ENCODE measurements at places on chromosomes 16 and 17.
A peak's percentile ranks its signal among the peaks of the same experiment; 100 is the strongest.

- peak; percentile 54 for DNase-seq
Observed at GRCh38 chr17:59366040-59366757, 34.7 kb downstream of the YPEL2 start.

- no peak for DNase-seq
Observed at GRCh38 chr17:70286391-70286790, 117.1 kb downstream of the KCNJ2 start.

DNA sequence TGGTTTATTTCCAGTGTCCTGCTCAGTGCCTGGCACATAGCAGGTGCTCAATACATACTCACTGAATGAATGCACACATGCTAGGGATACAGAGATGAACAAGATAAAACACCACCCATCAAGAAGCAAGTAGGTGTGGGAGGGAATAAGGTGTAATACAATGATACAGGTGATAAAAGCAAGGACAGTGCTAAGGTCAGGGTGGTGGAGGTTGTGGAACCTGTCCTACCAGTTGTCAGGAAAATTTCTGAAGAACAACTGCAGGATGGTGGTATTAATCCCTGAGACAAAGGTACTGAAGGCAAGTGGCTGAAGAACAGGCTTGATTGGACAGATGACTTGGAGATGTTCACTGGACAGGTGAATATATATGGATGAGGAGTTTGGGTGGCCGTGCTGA, 1.8 kb downstream of the KNOP1 start:
- DNase-seq = no peak

DNA sequence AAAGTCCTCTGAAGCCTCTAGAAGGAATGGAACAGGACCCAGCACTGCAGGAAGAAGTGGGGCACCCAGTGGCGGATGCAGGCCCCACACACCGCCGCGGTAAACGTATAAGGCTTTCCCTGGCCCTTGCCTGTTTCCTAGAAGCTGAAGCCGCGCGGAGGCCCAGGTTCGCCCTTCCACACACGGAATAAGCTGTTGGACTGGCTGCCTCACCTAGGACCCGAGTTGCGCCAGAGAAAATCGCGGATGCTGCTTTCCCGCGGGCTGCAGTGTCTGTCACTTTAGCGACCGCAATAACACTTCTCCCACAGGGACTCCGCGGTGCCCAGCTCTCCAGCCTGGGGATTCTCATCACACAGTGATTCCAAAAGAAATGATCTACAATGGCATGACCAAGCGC, 1736.9 kb downstream of the TP53TG3F start:
- no peak for DNase-seq

DNA sequence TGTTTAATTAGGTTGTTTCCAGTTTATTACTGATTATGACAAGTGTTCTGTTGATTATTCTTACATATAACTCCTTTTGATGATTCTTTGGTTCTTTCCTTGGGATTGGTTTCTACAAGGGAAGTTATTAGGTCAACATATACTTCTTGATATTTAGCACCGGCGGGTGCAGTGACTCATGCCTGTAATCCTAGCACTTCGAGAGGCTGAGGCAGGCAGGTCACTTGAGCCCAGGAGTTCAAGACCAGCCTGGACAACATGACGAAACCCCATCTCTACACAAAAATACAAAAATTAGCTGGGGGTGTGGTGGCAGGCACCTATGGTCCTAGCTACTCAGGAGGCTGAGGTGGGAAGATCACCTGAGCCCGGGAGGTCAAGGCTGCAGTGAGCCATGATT, 120.2 kb upstream of the HAS3 start:
- DNase-seq = no peak

GRCh38 chr17:28874750-28875149, 19.9 kb downstream of the ERAL1 start:
- DNase-seq = no peak

GRCh38 chr17:29294580-29294900, 592 bp upstream of the NUFIP2 start:
- DNase-seq = peak; percentile 45

- DNase-seq = no peak
Observed at GRCh38 chr17:78375401-78376151, 2.9 kb upstream of the PGS1 start.

DNA sequence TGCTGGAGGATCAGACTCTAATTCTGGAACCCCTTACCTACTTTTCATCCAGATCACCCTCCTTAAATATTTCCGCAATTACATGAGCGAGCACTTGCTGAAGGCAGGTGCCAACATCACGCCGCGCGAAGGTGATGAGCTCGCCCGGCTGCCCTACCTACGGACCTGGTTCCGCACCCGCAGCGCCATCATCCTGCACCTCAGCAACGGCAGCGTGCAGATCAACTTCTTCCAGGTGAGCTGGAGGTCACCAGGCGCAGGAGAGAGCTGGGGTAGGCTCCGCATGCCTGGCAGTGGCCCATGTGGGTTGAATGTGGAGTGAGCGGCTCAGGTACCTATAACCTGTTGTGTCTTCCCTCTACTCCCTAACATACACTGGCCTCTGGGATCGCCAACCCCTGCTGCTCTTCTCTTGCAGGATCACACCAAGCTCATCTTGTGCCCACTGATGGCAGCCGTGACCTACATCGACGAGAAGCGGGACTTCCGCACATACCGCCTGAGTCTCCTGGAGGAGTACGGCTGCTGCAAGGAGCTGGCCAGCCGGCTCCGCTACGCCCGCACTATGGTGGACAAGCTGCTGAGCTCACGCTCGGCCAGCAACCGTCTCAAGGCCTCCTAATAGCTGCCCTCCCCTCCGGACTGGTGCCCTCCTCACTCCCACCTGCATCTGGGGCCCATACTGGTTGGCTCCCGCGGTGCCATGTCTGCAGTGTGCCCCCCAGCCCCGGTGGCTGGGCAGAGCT, 10.9 kb downstream of the PLK1 start:
- DNase-seq = no peak

DNA sequence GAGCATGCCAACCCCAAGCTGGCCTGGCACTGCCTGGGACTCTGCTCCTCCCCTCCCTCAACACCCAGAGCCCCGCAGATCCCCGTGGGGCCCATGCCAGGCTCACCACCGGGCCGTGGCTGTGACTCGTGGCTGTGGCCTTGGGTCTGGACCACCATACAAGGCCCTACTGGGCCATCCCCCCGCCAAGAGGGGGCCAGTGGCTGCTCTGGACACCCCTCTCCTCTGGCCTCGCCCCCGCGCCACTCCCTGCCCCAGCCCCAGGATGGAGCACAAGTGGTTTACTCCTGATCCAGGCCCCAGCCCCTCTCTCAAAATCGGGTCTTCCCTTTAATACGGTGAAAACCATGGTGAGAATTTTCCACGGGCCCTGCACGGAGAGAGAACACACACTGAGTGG, 3.0 kb downstream of the PABPN1L start:
- no peak for DNase-seq

DNA sequence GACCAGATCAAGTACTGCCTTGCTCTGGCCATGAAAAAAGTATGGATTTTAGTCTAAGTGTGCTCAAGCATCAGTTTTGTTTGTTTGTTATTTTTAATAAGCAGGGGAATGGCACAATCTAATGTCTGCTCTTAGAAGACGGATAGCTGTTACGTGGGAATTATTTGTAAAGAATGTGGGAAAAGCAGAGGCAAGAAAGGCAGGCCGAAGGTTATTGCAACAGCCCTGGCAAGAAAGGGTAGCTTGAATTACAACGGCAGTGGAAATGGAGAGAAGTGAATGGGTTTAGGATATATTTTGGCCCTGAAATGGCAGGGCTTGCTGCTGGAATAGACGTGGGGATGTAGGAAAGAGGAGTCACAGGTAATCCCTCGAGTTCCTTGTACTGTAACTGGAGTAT, 987 bp upstream of the HASPIN start:
- no peak for DNase-seq

Measured in NCI-H1105 treated with DMSO at 0.1 percent for 48 hours (cell line).